PC-3 (cell line): ENCODE measurements at places on chromosomes 1 and 21. TPM values are rescaled to one million over a fixed set of nuclear protein-coding genes. Genes with fewer than 3 reads are reported as not detected.
A peak's percentile ranks its signal among the peaks of the same experiment; 100 is the strongest.

PDC gene
- not detected in 2 replicates for total RNA-seq

DNA sequence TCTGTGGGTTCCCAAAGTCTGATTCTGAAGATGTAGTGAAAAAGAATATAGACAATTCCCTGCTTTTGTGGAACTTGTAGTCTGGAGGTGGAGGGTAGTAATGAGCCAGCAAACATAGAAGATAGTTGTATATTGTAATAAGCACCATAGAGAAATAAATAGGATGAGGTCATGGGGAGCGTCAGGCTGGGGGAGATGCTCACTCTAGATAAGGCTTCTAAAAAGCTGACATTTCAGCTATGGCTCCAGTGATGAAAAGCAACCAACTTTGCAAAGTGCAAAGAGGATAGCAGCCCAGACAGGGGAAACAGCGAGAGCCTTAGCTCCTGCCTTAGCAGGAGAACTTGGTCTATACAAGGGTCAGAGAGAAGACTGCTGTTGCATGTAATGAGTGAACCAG, 98.0 kb upstream of the RALGPS2 start:
- DNase-seq: no peak

- no peak for DNase-seq
Observed at GRCh38 chr1:193525917-193526710, 339.7 kb upstream of the B3GALT2 start.

OR2G6 gene
- total RNA-seq: not detected in 2 replicates

DNA sequence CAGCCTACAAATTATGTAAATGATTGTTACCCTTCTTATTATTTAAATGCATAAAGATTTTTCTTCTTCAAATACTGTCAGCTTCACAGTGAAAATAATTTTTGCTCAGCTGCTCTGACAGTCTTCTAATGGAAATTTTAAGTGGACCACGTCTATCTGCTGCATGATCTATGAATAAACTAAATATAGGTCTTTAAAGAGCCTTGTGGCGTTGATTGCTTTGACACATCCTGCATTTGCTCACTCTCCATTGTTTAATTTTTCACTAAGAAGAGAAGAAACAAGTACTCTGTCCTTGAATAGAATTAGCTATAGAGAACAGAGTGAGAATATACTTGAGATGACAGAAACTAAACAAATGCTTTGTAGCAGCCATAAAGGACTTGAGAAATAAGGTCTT, 826.1 kb downstream of the MRPL39 start:
- no peak for DNase-seq

- peak; percentile 99 for DNase-seq
Observed at GRCh38 chr1:243926803-243927245, 76.8 kb upstream of the AKT3 start.

MMP23B gene
- 25.9 and 28.4 TPM in 2 replicates for total RNA-seq

E2F2 gene
- 7.0 and 8.3 TPM in 2 replicates for total RNA-seq

GRCh38 chr1:113787663-113788062, 24.6 kb downstream of the RSBN1 start:
- no peak for DNase-seq
